ENCODE measurements at places on chromosomes 7 and 10. TPM values are rescaled to one million over a fixed set of nuclear protein-coding genes. Genes with fewer than 3 reads are reported as not detected.

DNA sequence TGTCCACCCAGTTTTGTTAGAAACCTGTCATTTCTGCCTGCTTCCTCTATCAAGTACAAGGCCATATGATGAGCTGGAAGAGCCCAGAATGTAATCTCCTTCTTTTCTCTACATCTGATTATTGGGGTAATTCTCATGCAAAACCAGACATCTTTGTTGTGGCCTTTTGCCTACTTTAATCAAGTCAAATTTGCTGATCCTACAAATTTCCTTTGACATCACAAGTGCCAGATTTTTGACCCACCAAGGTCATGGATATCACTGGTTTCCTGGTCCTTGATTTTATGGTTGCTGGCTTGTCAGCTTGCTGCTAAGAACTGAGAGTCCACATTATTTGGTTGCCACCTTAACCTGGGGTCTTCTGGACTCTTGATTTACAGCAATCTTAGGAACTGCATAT, 336.1 kb downstream of the TFEC start:
- DNase-seq, result no peak

- DNase-seq, result no peak
These were observed 28.6 kb upstream of the C10orf67 start for GRCh38 chr10:23373156-23373555.

GRCh38 chr10:27569946-27570345, 65.8 kb downstream of the RAB18 start:
- no peak for DNase-seq

DNA sequence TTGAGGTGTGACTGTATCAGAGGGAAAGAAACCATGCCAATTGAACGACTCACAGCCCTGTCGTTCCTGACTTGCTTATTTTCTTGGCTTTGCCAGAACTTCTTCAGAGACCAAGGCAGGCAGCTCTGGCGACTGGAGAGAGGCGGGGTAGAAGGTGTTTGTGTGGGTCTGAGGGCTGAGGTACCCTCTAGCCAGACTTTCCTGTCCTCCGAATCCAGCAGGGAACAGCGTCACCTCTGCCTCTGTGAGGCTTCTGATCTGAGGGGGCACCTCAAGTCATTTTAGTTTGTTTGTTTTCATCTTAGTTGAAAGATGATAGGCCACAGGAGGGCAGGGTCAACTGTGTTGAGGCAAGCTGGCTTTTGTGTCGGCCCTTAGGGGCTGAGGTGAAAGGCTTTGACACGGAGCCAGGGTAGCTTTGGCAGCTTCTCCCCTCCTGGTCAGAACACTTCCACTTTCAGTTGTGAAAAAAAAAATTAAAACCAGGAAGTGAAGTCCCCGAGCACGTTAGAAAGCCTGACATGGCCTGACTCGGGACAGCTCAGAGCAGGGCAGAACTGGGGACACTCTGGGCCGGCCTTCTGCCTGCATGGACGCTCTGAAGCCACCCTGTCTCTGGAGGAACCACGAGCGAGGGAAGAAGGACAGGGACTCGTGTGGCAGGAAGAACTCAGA, 1.9 kb downstream of the ACSL5 start:
- no peak for DNase-seq

DNA sequence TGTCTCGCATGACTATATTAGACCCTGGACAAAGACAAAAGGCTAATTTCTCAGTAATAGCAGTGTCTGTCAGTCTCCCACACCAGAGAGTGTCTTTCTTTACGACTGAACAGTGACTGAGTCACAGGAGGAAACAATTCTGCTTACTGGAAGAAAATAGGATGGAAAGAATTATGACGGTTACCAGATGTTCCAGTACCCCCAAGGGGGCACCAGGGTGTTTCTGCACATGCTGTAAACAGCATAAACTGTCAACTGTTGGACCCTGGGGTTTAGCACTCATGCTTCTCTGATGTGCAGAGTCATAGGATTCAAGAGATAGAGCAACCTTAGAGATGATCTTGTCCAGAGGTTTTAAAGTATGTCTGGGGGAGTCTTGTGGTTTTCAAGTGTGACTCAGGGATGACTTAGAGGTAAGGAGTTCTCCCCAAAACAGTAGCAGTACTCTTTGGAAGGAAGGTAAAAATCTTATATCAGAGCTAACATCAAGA, 291.7 kb downstream of the THSD7A start:
- no peak for DNase-seq

The PLPP4 gene
- total RNA-seq, result not detected

The RNF32 gene
- 1.4 TPM for total RNA-seq

DNA sequence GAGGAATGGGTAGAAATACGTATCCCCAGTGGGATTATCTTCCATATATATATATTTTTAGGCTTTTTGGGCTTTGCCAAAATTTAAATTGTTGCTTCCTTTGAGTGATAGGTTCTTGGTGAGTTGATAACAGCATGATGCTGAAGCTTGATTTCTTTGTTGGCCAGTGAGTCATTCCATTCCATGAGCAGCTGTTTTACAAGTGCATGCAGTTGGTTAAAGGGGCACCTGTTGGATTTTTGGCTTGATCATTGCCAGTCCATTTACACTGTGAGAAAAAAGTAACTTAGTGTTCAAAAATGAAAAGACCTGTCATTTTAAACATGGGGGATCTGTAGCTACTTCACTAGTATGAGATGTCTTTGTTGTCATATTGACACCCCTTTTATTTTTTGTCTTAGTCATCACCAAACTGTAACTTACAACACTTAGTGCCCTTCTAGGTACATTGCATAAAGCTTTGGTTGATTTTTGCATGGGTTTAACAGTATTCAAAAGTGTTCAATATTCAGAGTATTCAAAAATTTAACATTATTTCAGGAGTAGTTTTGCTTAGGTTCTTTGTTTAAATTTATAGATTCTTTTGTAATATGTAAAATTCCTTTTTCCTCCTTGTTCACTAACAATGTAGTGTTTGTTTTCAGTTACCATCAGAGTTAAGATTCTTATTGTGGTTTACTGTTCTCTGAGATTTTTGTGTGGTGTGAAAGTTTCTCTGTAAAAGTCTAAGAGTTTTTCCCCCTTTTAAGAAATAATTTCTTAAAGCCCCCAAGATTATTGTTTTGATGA, 8.8 kb downstream of the AKAP9 start:
- DNase-seq, result no peak

GRCh38 chr10:71134732-71135211, 77.6 kb upstream of the UNC5B start:
- no peak for DNase-seq

GRCh38 chr10:128861018-128861901, 605.8 kb upstream of the MGMT start:
- DNase-seq, result no peak

DNA sequence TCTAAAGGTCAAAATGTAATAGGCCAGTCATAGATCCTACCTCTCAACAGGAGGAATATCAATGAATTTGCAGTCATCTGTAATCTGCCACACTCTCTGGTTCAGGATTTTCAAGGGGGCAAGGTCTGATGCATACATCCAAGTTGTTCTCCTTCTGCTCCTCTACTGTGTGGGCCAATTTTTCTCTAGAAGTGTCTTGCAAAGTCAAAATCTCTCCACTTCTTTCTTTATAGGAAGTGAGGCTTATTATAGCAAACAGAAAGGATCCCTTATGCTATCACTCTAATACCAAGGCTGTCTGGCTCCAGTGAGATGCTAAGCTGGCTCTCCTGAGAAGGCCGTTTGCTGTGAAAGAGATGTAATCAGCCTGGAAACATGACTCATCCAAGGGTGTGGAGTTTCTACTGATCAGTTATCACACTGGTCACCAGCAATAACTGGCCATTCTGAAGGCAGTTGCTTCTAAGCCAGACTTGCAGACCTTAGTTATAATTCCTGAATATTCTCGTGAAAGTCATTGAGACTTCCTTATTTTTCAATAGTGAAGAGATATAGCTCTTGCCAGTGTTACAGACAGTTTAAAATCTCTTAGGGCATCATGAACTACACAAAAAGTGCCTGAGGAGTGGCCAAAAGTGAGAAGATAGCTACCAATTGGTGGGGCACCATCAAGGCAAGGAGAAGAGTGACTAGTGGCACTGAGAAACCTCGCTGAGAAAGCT, 43.2 kb upstream of the LRGUK start:
- DNase-seq, result no peak

The PARP12 gene
- total RNA-seq, result 25.6 TPM

- DNase-seq, result no peak
These were observed 1210.6 kb downstream of the SORCS1 start for GRCh38 chr10:105953861-105954260.

DNA sequence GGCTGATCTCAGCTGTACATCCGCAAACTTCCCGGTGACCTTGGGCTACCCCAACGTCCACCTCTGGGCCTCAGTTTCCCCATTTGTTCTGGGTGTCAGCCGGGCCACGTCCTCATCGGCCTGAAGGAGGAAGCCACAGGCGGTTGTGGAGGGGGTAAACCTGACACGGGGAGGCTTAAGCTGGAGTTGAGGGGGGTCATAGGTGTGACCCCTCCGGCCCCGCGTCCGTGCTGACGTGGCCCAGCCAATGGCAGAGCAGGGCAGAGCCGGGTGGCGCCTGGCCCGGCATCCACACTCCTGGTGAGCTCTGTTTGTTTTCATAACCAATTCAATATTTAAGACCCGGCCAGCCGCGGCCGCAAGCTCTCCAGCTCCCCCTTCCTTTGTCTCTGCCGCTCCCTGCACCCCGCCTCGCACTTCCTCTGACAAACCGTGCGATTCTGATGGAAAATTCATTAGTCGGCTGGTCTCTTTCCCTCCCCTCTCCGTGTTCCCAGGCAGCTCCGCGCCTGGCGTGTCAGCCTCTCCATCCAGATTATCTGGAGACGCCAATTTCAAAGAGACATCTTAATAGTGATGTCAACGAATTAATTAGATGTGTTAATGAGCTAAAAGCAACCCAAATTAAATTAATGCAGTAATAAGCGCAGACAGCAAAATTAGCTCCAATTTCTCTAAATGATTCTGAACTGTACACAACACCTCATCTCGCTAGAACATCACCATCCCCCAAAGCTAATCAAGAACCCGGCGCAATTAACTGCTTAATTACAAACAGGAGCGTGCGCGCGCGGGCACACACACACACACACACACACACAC, 55.4 kb downstream of the MICALL2 start:
- DNase-seq, result no peak

GRCh38 chr10:69415951-69416350, 767 bp downstream of the TACR2 start:
- no peak for DNase-seq

- no peak for DNase-seq
These were observed 650 bp downstream of the UBE2D1 start for GRCh38 chr10:58335306-58336005.

- no peak for DNase-seq
These were observed 21.1 kb upstream of the CFAP46 start for GRCh38 chr10:132963430-132963960.

DNA sequence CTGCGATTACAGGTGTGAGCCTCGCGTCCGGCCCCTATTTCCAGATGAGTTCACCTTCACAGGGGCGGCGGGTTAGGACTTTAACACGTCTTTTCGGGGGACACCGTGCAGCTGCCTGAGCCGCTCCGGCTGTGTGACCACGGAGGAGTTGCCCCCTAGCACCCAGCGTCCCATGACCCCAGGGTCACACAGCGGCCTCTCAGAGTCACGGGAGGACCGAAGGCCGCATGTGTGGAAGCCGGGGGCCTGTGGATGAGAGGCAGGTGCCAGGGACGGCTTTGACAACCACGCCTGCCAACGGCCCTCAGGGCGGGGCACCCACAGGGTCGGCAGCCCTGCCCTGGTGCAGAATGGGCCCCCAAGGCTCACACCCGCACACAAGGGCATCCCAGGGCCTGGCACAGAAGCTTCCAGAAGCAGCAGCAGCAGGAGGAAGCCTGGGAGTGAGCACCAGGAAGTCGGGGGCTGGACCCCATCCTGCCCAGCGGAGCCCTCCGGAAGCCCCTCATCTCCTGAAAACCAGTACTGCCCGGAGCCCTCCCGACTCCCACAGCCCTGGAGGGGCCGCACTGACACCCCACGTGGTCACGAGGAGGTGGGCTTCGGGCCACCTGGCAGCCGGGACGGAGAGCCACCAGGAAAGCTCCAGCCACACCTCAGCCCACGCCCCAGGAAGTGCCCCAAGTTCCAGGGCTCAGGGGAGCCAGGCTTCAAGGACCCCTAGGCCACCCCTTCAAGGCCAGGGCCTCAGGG, 32.7 kb downstream of the ADAP1 start:
- DNase-seq, result no peak

DNA sequence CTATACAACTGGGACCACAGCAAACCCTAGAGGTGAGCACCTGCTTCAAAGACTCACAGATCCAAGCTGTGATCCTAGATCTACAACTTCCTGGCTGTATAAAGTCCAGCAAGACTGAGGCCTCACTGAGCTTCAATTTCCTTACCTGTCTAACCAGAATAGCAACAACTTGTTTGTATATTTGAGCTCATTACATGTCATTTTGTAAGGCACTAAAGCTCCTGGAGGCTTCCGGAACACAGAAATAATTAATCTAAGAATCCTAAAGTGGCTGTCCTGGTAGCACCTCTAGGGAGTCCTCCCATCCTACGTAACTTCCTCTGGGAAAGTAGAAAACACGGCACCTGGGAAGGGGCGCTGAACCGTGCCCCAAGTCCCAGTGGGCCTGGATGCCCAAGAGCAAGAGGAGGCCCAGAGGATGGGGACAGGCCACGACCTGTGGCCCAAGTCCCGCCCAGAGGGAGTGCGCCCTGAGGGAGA, 39.4 kb downstream of the HK1 start:
- DNase-seq, result no peak

The AGAP5 gene
- 5.2 TPM for total RNA-seq

GRCh38 chr10:30056767-30057355, 2.5 kb downstream of the JCAD start:
- DNase-seq, result no peak

- no peak for DNase-seq
These were observed 32.3 kb upstream of the BHLHA15 start for GRCh38 chr7:98178762-98179490.

DNA sequence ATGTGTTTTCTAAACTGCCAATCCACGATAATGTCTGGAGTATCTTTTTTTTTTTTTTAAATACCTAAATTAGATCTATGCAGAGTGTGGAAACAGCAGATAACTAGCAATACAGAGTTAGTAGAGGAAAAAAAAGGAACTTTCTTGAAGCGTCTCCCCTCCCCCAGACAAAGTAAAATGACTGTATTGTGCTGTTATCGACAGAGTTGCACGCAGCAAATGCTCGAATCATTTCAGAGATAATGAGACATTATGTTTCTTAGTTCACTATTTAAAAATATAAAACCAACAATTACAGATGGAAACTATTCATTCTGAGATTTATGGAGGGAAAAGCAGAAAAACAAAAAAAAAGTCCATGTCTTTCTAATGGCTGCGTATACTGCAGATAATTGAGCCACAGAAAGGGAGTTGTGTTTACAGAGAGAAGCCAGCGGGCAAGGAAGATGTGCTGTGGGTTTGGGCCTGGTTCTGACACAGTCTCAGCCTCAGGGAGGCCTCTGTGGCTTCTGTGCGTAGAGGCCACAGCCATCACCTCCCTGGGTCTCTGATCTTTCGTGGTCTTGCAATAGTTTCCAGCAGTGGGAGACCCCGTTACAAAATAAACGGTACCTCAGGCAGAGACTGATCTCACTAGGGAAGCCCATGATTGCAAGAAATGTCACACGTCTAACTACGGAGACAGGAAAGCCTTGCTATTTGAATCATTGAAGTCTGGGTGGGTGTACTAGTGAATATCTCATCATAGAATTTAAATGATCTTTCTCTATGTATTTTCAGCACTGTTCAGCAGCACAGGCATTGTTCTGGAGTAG, 19.1 kb upstream of the KLF6 start:
- DNase-seq, result no peak

GRCh38 chr7:4144811-4145510, 537.1 kb upstream of the FOXK1 start:
- no peak for DNase-seq

The TWNK gene
- total RNA-seq, result 14.3 TPM

- peak; percentile 6 for DNase-seq
These were observed 277.6 kb upstream of the SORCS1 start for GRCh38 chr10:107442035-107442505.

GRCh38 chr10:37952043-37952755, 24.2 kb downstream of the ZNF25 start:
- no peak for DNase-seq
